Stimulated activated CD4-positive, alpha-beta T cell treated with anti-CD3 and anti-CD28 coated beads, TNF-alpha, amount 100 ng/mL, for 24 hours (primary cell): ENCODE measurements at places on chromosomes 6 and 20.

DNA sequence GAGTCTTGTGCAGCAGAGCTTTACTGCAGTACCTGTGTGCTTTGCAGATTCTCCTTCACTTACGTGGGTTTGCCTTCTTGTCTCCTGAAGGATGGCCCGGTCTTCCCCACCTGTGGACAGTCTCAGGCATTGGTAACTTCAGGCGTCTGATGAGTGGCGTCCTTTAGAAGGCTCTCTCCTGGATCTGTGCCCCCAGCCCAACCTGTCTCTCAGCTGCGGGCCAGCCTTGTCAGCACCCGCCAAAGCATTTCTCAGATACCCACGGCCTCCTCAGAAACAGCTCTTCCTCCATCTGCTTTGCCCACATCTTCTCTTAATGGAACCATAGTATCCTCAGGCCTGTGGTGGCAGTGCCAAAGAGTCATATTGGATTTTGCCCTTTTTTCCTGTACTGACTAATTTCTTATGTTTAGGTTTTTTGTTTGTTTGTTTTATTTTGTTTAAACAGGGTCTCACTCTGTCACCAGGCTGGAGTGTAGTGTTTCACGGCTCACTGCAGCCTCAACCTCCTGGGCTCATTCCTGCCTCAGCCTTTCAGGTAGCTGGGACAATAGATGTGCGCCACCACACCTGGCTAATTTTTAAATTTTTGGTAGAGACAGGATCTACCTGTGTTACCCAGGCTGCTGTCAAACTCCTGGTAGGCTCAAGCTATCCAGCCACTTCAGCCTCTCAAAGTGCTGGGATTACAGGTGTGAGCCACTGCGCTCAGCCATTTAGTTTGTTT lies 96.6 kb downstream of the ARID1B start:
- DNase-seq, result no peak

GRCh38 chr6:25315194-25316177 lies 36.3 kb downstream of the CARMIL1 start:
- DNase-seq, result no peak

GRCh38 chr6:101114703-101115102 lies 233.6 kb upstream of the ASCC3 start:
- DNase-seq, result no peak

DNA sequence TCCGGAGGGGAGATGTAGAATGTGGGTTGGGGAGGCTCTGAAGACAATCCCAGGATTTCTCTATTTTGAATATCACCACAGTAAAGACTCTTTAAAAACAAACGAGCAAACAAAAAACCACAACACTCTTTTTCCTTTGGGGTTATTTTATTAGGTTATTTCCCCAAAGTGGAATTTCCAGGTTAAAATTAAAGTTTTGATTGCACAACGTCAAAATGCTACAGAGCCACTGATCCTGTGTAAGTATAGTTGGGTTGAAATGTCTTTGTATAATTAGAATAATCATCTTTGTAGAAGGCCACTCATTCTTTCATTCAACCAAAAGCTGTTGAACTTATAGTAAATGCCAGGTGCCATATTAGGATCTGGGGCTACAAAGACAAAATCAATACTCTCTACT lies 19.6 kb upstream of the PIM1 start:
- no peak for DNase-seq

DNA sequence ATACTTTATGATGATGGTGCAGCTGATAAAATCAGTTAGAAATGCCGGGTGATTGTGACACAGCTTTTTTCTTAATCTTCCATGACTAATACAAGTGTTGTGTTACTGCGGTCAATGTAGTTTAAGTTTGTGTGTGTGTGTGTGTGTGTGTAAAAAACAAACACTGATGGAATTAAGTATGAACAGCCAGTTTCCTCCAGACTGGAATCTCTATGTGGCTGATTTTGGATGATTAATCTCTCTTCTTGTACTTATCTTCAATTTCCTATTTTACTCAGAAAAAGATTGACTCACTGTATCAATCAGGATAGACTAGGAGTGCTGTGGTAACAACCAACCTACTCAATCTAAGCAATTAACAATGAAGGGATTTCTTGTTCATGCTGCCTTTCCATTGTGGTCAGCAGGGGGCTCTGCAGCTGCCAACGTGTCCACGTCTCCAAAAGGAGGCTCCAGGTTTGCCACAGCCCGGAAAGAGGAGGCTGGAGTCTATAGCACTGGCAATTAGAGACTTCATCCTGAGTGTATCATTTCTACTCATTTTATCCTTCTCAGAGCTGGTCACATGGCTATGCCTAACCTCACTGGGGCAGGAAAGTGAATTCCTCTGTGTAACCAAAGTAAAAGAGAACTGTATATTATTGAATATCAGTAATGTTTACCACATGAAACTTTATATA lies 107.7 kb downstream of the CD109 start:
- DNase-seq, result no peak

GRCh38 chr6:112338166-112338709 lies 8.9 kb upstream of the RFPL4B start:
- DNase-seq, result no peak

GRCh38 chr20:40232273-40232672 lies 456.8 kb downstream of the MAFB start:
- DNase-seq, result no peak

GRCh38 chr6:163828038-163828795 lies 413.7 kb downstream of the QKI start:
- no peak for DNase-seq

DNA sequence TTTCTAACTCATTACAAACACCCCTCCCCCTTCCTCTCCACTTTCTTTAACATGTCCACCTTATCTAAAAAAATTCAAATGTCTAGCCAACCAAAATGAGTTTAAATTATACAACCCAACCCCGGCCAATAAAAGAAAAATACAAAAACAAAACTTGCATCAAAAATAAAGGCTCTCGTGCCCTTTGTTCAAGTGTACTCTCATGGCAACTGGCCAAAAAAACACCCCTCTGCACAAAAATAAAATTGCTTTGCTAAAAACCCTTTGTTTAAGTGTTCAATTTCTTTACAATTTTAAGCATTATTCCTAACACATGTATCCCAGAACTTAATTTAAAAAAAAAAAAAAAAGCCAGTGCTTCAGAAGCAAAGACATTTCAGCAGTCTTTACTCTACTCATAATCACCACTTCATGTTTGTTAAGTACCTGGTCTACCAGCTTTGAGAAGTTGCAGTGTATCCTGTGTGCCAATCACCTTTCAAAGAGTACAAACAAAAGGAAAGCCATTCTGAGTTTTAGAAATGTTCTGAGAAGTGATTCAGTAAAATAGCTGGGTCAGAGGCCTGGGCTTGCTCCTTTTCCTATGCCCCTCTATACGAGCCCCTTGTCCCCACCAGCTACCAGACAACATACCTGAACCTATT lies 87.5 kb downstream of the MDN1 start:
- no peak for DNase-seq

DNA sequence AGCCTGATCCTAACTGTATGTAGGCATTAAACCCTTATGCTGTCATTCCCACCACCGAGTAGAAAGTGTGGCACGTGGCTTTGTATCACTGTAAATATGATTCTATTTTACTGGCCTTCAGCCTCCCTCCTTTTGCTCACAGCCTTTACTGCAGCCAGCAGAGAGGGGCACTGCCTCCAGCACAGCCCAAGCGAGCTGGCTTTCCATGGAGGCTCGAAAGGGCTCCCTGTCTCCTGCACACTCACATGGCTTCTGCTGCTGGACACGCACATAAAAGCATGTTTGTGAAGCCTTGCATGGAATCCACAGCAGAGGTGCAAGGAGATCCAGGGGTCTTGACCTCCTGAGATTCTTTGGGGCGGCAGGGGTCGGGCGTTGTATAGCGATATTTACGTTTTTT lies 51.3 kb downstream of the RNASET2 start:
- no peak for DNase-seq

- no peak for DNase-seq
Measured at GRCh38 chr6:12718015-12718414, 1.4 kb downstream of the PHACTR1 start.

- no peak for DNase-seq
Measured at GRCh38 chr6:3026791-3027626, 27.3 kb downstream of the NQO2 start.

- no peak for DNase-seq
Measured at GRCh38 chr6:31621991-31622390, 1.5 kb downstream of the PRRC2A start.

- DNase-seq, result no peak
Measured at GRCh38 chr6:1832844-1833787, 223.4 kb downstream of the FOXC1 start.

GRCh38 chr20:13419477-13419876 lies 198.4 kb downstream of the ISM1 start:
- no peak for DNase-seq

DNA sequence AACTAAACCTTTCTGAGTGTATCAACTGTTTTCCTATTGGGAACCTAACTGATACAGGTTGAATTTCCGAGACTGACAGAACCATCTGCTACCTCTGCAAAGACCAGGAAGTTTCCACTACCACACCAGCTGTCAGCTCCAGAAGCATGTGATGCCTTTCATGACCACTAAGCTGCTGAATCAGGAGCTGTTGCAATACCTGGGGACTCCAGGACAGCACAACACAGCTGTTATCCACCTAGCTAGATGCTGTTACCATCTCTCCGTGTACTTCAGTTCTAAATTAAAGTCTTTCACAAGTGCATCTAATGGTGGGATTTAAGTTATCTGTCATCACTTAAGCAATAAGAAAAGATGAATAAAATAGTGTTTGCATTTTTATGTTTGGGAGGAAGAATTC lies 158.2 kb upstream of the IMPG1 start:
- DNase-seq, result no peak

- DNase-seq, result no peak
Measured at GRCh38 chr6:22363714-22364239, 66.9 kb upstream of the PRL start.

- DNase-seq, result no peak
Measured at GRCh38 chr6:110018486-110018885, 40.4 kb downstream of the GPR6 start.

DNA sequence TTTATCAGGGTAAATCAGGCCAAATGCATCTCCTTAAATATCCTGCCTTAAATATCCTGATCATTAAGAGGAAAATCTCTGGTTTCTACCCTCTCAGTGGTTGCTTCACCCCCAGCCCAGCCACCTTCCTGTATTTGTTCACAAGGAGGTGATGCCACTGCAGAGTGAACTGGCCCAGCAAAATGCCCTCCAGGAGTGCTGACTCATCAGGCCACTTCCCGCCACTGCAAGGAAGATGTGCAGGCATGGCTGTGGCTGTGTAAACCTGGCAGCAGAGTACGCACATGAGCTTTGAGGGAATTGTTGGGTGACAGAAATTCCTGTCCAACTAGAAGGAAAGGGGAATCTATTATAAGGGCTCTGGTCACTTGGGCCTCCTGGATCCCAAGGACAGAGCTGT lies 13.8 kb downstream of the NQO2 start:
- DNase-seq, result no peak

DNA sequence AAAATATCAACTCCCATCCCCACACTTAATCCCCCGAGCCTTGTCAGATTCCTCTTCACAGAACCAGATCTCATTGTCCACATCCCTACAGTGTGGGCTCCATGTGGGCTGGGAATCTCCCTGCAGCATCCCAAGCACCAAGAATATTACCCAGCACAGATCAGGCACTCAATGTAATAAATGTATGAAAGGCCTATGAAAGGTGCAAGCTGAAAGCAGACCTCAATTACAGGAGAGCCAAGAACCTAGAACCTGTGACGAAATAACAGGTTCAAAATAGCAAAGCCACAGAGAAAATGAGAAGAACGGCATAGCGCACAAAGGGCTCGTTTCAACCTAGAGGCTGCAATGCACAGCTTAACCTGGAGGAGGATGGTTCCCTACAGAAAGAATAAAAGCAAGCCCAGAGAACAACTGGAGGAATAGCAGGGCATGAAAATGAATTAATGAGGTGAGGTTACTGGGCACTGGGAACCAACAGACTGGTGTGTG lies 3.1 kb downstream of the SLC23A2 start:
- no peak for DNase-seq
